ENCODE measurements at places on chromosomes 11 and 22.
A peak's percentile ranks its signal among the peaks of the same experiment; 100 is the strongest.

GRCh38 chr11:116548256-116548655 is 224.5 kb downstream of the BUD13 start:
- no peak for DNase-seq

- DNase-seq = peak; percentile 65
Measured at GRCh38 chr11:3043315-3043871, 13.8 kb downstream of the CARS1 start.

DNA sequence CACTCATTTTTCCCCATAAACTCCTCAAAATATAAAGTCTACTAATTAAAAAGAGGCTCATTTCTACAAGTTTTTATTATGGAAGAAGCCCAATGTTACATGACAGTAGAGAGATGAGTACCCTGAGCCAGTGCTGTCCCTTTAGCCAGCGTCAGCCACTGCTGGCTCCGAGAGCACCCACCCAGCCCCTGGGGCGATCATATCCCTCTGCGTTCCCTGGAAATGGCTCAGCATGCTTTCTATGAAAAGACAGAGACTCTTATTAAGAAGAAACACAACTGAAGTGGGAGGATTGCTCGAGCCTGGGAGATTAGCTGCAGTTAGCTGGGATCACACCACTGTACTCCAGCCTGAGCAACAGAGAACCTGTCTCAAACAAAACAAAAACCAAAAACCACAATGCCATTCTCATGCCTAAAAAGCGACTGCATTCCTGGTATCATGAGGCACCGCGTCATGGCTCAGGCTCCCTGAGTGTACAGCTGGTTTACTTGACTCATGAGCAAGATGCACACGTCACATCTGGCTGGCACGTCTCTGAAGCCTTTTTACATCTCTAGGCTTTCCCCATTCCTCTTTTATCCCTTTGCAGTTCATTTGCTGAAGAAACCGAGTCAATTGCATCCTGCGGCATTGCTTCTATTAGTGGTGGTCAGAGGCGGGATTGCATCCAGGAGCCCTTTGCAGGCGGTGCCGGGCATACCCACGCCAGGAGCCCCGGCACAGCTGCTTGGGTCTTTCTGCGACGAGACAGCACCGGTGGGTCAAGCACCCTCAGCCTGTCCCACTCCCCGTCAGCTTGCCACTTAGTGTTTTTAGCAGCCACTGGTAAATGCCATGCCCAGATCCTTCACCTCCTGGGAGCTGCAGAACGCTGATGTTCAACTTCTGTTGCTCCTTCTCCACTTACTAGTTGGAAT is 119.9 kb downstream of the CTTN start:
- DNase-seq = peak; percentile 40

GRCh38 chr11:96008161-96008720 is 84.3 kb upstream of the MTMR2 start:
- DNase-seq = no peak

DNA sequence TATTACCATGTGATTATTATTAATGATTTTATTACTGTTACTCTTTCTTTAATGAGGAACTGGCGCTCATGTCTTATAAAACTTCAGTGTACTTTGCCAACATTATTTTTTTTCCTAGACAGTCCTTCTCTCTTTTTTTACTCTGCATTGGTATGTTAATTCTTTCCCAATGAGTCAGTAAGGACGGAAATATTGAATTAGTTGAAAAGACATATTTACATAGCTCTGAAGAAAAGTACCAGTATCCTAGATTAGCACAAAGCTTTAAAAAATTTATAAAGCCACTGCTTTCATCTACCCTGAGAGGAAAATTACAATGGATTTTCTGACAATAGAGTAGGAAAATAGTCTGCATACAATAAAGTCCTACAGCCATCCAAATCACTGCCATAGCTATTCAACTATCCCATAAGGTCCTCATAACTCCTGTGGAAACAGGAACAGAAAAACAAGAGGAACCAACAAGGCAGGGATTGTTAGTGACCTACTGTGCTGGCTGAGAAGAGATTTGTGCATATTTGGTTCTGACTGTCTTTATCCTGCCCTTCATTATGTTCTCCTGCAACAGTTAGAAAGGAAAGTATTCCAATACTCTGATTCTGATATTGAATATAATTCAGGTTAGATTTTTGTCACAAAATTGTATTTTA is 314.4 kb downstream of the AASDHPPT start:
- no peak for DNase-seq

DNA sequence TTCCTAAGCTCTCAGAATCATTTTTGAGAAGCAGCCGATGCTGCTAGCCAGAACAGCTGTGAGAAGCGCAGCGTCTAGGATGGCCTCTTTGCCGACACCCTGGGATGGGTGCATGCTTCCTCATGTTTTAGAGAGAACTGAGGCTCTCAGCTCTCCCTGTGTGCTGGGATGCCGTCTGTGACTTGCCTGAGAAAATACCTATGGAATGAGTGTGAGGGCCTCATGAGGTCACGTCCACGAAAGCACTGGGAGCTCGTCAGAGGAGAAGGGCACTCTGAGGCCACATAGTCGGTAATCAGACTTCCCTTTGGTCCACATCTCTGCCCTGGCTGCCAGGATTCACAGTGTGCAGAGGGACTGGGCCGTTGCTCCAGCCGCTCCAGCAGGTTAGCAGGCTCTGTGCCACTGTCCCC is 54.7 kb downstream of the MICAL3 start:
- no peak for DNase-seq

DNA sequence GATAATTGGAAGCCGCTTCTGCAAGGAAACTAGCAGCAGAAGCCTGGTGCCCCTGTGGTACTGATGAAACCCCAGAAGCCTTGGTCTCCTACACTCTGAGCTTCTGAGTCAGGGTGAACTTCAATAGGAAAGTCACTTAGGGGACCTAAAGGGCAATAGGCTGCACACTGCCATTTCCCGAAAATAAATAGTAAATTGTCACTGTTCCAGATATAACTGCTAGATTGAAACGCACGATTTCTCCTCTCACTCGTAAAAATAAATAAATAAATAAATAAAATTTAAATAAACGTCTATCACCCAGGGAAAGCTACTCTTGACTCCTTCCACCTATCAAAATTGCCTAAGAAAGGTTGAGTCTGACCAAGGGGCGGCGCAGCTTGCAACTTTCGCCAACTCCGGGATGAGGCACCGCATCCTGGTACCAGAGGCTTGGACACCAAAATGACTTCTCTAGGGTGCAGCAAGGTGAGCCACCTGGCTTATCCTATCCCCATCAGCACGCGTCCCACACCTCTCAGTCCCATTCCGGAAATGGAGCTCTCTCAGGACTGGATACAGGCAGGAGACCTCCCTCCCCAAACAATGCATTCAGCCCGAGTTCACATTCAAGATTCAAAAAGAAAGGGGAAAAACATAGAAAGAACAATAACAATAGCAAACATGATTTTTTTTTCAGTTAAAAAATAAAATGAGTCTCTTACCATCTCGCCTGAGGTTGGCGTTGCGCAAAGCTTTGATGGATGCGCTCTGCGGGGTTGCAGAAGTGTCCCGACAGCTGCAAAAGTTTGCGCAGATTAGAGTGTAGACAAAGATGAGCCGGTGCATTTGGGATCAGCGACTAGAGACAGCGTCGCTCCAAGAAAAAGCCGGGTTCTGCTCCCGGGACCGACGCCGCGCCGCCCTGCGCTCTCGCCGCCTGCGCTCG is 583 bp downstream of the PDGFD start:
- DNase-seq = peak; percentile 82

DNA sequence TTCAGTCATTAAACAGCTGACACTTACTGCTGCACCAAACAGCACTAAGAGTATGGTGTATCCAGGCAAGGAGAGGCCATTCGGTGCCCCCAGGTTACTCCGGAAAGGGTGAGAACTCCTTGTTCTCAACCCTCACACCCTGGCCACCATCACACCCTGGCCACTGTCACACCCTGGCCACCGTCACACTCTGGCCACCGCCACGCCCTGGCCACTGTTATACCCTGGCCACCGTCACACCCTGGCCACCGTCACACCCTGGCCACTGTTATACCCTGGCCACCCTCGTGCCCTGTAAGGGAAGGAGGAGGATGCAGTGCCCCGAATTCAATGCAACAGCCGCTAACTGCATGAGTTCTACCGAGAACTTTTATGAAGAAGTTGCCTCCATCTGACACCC is 644.4 kb downstream of the TBC1D22A start:
- DNase-seq = no peak

- peak; percentile 62 for DNase-seq
Measured at GRCh38 chr22:49717322-49717919, 110.3 kb downstream of the BRD1 start.

DNA sequence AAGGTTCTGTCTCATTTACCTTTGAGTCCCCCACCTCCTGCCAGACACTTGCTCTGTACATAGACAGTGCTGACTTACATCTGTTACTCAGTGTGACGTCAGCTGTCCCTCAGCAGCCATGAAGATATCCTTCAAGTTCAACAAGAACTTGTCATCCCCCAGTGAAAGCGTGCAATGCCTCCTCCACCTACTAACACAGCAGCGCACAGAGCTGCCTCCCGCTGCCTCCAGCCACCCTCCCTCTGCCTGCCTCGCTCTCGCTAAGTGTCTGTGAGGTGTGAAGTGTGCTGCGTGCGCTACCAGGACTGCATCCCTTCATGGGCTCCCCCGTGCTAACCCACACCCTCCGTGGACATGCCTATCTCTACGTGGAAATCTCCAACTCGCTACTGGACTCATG is 621.4 kb downstream of the BRD1 start:
- DNase-seq = no peak

DNA sequence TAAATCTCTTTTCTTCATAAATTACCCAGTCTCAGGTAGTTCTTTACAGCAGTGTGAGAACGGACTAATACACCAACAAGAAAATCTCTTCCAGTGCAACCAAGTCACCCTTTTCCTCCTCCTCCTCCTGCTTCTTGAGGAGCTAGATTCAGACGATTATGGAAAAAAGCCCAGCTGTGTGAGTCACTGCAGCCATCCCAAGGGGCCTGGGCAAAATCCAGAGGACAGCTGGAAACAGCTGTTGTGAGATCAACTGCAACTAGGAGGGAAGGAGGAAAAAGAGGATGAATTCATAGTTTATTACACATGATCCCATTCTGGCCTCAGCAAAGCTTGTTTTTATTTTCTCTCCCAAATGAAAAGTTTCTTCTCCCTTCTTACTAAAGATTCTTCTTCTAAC is 32.9 kb downstream of the RBFOX2 start:
- DNase-seq = no peak

- peak; percentile 80 for DNase-seq
Measured at GRCh38 chr11:1401656-1402221, 12.0 kb downstream of the BRSK2 start.

- no peak for DNase-seq
Measured at GRCh38 chr22:39503630-39504029, 1.5 kb downstream of the MIEF1 start.

- no peak for DNase-seq
Measured at GRCh38 chr11:92473736-92474135, 249.1 kb downstream of the FAT3 start.

DNA sequence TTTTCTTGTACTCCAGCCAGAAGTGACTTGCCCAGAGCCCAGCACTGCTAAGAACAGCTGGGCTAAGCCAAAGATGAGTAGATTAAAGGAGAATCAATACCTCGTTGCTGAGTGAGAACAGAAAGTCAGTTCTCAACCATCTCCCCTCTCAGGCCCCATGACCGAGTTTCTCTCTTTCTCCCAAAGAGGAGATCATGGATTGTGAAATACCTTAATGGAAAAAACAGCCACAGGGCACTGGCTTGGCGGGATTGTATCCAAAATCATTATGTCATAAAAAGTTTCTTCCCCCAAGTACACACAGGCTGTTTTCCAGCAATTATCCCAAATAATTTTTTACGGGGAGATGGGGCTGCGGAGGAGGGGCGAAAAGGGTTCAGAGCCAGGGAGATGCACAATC is 111.8 kb upstream of the TMEM45B start:
- DNase-seq = no peak

DNA sequence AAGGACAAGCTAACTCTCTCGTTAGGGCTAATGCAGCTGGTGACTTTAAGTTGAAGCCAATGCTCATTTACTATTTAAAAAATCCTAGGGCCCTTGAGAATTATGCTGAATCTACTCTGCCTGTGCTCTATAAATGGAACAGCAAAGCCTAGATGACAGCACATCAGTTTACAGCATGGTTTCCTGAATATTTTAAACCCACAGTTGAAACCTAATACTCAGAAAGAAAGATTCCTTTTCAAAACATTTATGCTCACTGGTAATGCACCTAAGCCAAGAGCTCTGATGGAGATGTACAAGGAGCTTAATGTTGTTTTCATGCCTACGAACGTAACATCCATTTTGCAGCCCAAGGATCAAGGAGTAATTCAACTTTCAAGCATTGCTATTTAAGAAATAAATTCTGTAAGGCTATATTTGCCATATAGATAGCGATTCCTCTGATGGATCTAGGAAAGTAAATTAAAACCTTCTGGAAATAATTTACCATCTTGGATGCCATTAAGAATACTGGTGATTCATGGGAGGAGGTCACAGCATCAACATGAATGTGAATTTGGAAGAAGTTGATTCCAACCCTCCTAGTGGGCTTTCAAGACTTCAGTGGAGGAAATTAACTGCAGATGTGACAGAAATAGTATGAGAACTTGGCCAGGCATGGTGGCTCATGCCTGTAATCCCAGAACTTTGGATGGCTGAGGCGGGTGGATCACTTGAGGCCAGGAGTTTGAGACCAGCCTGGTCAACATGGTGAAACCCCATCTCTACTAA is 14.5 kb downstream of the XNDC1N start:
- no peak for DNase-seq

- peak; percentile 64 for DNase-seq
Measured at GRCh38 chr22:47011131-47011858, 248.8 kb downstream of the TBC1D22A start.

DNA sequence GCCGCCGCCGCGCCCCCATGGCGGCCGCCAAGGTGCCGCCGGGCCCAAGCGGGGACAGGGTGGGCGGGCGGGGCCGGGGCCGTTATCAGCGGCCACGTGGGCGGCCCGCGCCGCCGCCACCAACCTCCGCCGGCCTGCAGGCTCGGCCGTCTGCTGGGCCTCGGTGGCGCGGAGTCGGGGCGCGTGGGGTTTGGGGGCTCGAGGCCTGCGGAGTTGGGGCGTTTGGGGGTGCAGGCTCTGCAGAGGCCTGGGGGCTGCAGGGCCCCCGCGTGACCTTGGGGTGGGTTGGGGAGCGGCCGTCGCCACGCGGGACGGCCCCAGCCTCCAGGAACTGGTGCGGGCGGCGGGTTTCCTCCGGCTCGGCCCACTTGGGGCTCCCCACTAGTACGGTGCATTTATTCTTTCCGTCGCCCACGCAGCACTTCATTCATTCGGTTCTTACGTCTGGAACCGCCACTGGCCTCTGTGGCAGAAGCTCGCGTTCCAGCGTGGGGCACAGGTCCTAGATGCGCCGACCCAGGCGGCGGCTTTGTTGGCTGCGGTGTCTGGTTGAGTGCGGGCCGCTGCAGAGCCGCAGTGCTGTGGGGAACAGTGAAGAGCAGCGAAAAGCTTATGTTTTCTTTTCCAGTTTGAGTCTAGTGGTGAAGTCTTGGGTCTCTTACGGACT is 740 bp upstream of the TRMT2A start:
- peak; percentile 75 for DNase-seq

GRCh38 chr11:36048496-36049247 is 104.8 kb downstream of the LDLRAD3 start:
- DNase-seq = no peak
